ENCODE measurements at places on chromosomes 7 and 10.

DNA sequence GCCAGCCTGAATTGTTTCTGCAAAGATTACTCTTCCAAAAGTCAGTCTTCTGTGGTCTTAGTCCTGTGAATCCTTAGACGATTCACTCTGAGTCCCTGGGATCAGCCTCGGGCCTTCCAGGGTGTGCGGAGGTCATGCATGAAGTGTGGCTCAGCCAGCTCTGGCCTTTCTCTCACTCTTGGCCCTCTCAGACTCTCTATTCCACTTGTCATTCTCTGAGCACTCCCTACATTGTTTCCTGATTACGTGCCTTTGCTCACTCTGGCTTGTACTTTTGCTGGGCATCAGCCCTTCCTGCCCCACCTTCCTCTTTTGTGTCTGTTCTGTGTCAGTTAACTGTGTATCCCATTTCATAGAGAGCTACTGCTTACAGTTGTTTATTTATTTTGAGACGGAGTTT is 36.0 kb downstream of the CCNY start:
- peak; percentile 27 for DNase-seq

GRCh38 chr10:115503546-115503945 is 410.4 kb downstream of the ATRNL1 start:
- no peak for DNase-seq

GRCh38 chr7:55558962-55559920 is 13.1 kb downstream of the VOPP1 start:
- no peak for DNase-seq

- no peak for DNase-seq
Observed at GRCh38 chr7:88200261-88200660, 19.6 kb downstream of the SRI start.

DNA sequence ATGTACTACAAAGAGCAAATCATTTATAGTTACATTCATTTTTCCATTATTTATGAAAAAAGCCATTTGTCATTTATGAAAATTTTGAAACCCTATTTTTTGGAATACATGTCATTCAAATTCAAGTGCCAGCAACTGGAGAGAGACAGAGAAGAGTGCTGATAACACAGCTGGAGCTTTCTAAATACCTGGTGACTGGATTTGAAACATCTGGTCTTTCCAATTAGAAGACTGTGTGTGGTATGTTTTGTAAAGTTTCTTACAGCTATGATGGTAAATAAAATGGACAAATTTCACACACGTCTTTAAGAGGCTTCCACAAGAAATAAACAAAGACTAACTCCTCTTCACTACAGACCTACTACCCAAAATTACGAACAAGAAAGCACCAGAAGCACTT is 56.8 kb downstream of the CHCHD3 start:
- DNase-seq: no peak

- DNase-seq: no peak
Observed at GRCh38 chr7:121529003-121529402, 132.9 kb upstream of the FAM3C start.

GRCh38 chr7:149041350-149041749 is 13.0 kb upstream of the PDIA4 start:
- DNase-seq: no peak

- DNase-seq: no peak
Observed at GRCh38 chr10:5442990-5443370, 30.6 kb downstream of the NET1 start.

- no peak for DNase-seq
Observed at GRCh38 chr7:21542891-21543527, at the start of gene DNAH11. Gene DNAH11, plus strand, starts transcription at chr7:21543039. Its CDS starts 207 bp downstream, at chr7:21543246.

DNA sequence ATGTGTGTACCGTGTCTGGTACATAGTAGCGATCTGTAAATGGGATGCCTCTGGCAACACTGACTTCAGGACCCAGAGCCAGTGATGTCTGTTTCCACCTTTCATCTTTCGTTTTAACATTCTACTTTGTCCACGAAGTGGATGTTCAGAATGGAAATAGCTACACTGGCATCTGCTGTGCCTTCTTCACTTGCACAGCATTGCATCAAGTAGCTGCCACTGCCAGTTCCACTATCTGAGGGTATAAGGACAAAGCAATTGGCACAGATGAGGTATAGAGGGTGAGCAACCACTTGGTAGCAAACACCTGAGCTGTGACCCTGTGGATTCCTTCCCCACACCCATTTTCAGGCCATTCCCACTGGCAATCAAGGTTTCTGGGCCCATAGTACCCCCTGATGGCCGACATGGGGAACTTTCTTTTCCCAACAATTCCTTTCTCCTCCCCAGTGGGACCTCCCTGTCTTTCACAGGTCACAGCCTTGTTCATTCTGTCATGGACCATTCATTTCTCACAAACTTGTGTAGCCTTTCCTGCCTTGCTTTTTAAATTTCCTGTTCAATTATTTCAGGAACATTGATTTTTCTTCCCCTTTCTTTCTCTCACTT is 4.0 kb downstream of the ITGA8 start:
- no peak for DNase-seq

GRCh38 chr7:117014673-117015133 is 61.4 kb downstream of the ST7 start:
- DNase-seq: no peak

- no peak for DNase-seq
Observed at GRCh38 chr7:97871659-97872024, 566 bp downstream of the ASNS start.

DNA sequence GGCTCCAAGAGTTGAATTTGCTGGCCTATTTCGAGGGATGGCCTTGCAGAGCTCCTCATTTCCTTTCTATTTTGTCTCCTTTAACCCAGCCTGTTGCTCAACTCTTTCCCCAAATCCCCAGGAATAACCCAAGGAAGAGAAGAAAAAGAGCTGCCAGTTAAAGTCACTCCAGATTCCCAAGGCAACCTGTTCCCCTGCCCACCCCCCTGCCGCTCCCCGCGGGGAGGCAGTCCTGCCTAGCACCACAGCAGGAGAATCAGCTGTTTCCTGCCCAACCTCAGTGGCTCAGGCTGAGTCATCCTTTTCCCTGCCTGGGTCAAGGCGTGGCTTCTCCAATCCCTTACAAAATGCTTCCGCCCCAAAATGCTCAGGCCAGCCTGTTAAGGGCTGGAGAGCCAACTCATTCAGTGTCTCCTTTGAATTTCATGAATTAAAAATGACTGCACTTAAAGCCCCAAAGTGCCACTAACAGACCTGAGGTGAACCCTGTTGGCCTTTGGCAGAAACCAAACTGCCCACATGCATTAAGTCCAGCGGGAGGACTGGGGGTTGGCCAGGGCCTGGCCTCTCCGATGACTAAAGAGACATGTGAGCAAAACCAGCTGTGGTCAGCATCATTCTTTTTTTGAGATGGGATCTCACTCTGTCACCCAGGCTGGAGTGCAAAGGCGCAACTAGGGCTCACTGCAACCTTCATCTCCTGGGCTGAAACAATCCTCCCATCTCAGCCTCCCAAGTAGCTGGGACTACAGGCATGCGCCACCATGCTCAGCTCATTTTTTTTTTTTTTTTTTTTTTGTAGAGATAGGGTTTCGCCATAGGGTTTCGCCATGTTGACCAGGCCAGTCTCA is 83.2 kb upstream of the KIF5B start:
- no peak for DNase-seq

GRCh38 chr7:25982684-25983083 is 169.3 kb upstream of the NFE2L3 start:
- no peak for DNase-seq

DNA sequence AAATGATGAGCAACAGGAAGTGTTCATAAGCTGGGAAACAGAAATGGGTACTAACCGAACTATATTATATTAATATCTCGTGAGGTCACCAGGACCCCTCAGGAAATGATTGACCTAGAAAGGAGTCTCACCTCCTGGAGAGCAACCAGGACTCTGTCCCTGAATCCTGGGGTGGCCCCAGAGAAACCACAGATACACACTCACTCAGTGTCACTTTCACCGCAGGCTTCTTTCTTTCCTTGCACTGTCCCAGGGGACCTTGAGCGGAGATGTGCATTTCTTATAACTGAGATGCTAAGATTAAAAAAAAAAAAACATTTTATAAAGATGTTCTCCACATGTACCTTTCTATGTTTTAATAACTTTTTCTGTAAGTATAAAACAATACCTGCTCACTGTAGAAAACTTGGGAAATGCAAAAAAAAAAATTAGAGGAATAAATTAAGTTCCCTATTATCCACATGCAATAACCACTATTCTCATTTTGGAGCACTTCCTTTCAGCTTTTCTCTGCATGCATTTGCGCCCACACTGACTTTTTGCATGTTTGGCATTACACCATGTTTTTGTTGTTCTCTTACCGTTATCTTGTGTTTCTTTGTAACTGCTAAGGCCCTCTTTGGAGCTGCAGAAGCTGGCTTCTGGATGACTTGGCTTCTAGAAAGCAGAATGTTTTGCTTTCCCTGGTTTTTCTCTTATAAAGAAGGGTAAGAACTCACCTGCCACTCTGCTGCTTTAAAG is 15.0 kb downstream of the NOD1 start:
- DNase-seq: no peak

DNA sequence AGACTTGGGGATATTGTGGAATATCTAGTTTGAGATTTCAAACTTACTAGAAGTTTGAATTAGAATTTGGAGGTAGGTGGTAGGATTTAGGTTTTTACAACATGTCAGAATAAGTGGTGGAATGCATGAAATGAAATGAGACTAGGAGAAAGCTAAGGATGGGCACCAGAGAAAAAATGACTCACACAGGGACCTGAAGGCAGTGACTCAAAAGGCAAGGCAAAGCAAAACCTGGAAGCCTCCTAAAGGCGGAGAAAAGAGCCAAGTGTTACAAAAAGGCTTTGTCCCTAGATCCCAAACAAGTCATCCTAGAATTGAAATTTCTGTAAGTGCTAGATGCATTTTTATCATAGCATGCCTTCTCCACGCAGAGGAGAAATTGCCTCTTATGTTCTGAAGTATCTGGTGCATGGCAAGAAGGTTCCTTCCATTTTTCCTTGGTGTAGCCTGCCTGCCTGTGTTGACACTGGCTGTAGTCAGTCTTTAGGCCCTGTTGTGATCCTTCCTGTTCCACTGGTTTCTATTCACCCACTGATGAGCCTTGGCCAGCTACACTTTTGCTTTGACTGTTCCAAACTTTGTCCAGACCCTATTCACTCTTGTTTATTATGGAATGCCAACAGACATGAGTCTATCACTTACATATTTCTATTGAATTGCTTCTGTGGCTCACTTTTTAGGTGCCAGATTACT is 109.3 kb downstream of the ETV1 start:
- no peak for DNase-seq

DNA sequence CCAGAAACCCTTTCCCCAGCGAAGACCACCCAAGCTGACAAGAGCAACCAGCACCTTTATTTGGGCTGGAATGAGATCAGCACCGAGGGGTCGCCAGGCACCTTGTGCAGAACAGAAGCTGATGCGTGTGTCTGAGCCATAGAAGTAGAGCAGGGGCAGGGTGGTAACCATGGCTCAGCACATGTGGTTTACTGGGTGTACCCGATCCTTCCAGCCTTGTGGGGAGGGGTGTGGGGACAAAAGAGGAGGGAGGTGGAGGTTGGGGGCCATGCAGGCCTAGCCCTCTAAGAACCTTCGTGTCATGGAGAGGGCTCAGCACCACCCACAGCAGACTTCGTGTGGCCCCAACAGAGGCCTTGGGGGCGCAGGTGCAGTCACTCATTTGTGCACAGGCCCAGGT is 84.0 kb upstream of the GTF2I start:
- no peak for DNase-seq

GRCh38 chr7:69674701-69675182 is 76.5 kb downstream of the AUTS2 start:
- DNase-seq: no peak

DNA sequence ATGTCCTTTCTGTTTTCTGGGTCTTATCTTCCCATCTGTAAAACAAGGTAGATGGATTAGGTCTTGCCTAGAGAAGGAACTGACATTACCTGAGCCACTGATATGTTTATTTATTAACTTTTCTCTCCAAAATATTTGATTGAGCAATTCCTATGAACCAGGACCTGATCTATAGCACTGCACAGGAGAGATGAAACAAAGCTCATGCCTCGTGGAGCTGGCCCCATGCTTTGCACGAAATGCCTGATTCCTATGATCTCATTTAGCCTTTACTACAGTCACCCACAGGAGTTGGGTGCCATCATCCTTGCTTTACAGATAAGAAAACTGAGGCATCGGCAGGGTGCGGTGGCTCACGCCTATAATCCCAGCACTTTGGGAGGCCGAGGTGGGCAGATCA is 48.2 kb upstream of the ZMIZ1 start:
- DNase-seq: no peak

DNA sequence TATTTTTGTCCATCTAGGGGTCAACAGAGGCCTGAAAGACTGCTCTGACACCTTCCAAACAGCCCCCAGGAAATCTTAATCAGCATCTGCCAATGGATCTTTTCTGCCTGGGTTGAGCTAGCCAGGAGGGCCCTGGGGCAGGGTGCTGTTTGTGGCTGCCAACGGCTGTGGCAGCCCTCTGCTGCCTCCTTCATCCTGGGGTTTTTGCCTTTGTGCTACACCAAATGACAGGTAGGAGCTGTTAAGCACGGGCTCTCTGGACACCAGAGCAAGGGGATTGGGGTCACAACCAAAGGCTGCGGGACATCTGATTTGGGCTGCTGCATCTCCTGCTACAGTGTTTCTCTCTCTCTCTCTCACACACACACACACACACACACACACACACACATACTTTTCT is 2.0 kb upstream of the KIAA1217 start:
- DNase-seq: no peak

- no peak for DNase-seq
Observed at GRCh38 chr10:60376221-60377041, 13.2 kb downstream of the ANK3 start.

- no peak for DNase-seq
Observed at GRCh38 chr10:113997428-113997827, 46.2 kb upstream of the ADRB1 start.

GRCh38 chr7:100509231-100509630 is 25.5 kb downstream of the NYAP1 start:
- no peak for DNase-seq

DNA sequence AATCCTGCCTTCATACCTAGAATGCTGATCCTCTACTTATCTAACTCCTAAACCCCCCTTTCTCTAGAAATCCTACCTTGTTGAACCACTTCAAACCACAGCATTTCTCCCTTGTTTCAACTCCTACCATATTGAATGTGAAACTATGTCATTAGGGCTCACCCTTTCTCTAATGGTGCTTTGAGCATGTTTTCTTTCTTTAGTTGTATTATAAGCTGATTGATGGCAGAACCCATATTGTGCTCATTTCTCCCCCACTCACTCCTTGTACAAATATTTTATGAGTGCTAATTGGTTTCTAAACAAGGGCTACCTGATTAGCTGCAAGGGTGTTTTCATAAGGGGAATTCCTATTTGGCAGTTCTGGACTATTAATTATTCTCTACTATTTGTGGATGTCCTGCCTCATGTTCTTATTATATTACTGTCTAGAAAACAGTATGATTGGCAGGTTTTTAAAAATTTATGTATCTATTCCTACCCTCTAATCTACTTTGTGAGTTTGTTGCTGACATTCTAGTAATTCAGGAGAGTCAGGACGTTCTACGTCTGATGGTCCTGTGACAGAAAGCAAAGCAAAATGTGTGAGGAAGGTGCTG is 765.8 kb downstream of the KCNMA1 start:
- no peak for DNase-seq

GRCh38 chr7:45106-46090 is 147.0 kb upstream of the FAM20C start:
- DNase-seq: no peak

- no peak for DNase-seq
Observed at GRCh38 chr7:34900891-34901513, 136.3 kb downstream of the DPY19L1 start.

All from KG1 (cell line).